Germinal center (tissue), 1 donor: ENCODE measurements at places on chromosomes 2 and 18.

DNA sequence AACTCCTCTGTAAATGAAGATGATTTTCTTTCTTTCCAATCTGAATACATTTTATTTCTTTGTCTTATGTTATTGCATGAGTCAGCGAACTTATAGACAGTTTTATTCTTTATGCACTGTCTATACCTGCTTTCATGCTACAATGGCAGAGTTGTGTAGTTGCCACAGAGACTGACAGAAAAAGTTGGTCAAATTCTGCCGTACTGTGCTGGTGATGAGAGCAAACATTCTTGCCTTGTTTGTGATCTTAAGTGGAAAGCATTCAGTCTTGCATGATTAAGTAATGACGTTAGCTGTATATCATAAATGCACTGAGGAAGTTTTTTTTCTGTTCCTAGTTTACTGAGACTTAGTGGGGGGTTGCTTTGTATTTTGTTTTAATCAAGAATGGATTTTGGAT is 32.9 kb downstream of the ZC3H15 start:
- no peak for DNase-seq

- no peak for DNase-seq
Measured at GRCh38 chr2:41954304-41955291, 93.2 kb upstream of the PKDCC start.

DNA sequence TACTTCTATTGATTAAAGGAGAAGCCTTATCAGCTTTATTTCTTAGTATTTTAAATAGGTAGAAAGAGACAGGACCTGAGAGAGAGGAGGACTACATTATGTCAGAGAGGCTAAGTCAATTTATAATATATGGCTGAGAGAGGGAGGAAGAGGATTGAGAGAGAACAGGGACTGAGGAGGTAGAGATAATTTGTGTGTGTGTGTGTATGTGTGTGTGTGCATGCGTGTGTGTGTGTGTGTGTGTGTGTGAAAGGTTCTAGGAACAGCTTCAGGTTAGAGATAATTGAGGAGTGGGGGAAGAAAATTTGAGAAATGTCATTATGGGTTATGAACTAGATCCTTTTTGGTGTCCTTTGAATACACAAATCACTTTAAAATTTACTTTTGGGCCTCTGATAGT is 15.2 kb downstream of the DOK1 start:
- DNase-seq, result no peak

- no peak for DNase-seq
Measured at GRCh38 chr2:105597806-105598803, 146.6 kb upstream of the NCK2 start.

DNA sequence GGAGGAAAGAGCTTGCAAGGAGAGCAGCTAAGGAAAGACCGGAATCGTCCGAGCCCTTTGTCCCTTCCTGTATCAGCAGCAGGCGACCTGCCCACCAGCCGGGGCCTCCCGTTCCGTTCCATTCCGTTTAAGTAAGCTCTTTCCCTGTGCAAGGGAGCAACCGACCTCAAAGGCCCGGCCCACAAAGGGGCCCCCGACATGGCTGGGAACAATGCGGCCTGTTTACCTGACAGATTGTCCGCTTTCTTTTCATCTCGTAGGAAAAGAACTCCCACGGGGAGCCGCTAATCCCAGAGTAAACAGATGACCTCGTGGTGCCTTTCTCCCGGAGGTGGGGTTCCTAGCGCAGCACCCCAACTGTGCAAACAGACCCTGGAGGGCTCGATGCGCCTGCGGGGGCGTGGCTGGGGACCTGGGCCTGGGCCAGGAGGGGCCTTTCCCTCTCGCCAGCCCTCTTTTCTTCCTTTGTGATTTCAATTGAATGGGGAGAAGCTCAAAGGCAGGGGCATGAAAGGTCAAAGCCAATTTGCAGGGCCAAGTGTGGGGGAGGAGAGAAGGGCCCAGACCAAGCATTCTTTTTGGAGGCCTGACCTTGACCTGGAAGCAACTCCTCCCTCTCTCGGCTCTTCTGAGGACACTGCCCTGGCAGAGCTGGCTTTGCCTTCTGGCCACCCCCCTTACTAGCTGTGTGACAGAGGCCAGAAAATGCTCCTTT is 120.2 kb downstream of the INHBB start:
- no peak for DNase-seq

- no peak for DNase-seq
Measured at GRCh38 chr18:76977108-76977621, 154.8 kb downstream of the ZNF236 start.

GRCh38 chr18:55777666-55778304 is 189.8 kb upstream of the TCF4 start:
- DNase-seq, result no peak

GRCh38 chr2:113083296-113083695 is 15.5 kb downstream of the IL1F10 start:
- no peak for DNase-seq

- no peak for DNase-seq
Measured at GRCh38 chr2:53969285-53969967, 1.4 kb downstream of the PSME4 start.

DNA sequence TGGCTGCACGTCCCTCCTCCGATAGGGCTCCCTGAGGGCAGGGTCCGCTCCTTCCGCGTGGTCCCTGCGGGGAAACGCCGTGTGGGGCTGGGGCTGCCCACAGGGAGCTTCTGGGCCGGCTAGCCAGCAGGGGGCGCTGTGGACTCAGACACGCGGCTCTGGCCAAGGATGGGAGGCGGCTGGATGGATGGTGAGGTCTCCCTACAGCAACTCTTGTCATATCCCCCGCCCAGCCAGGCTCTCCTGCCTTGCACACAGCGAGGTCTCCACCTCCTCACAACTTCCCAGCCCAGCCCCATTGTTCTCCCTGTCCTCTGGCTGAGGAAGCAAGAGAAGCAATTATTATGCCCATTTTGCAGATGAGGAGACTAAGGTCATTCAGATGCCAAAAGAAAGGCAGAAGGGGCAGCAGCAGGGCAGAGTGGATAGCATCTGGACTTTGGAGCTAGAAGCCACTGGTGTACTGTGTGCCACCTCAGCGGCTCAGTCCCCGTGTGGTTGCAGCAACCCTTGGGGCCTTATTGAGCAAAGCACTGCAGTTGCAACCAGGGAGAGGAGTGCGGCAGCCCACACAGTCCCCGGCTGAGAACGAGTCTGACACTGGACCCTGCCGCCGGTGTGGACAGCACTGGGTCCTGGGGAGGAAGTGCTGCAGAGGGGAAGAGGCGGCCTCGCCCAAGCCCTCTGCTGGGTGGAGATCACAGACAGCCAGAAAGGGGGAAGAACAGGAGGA is 99.0 kb downstream of the ZFP36L2 start:
- peak; percentile 86 for DNase-seq

DNA sequence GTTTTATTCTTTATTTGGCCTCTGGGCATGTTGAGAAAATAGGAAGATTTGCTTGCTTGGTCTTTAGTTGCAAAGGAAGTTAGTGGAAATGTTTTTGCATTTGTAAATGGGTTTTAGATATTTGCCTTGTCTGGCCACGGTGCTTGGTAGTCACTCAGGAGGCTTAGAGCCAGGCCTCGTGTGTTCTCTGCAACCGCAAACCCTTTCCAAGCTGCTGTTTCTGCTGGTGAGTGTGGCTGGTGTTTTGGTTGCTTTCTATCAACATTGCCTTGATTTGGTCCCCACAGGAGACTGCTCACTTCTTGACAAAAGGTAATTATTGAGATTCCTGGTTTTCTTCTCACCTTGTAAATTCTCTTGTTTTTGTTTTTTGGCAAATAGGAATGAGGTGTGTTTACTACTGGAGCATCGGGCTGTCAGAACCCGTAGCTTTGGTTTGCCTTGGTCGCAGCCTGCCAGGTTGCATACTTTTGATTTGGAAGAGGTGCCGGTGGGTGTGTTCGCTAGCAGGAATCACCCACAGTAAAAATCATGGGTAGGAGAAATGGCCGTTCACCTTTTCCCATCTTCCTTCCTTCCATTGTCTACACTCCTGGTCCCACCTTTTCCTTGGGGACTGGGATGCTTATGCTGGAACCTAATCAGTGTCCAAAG is 15.8 kb downstream of the ASAP2 start:
- DNase-seq, result no peak

- peak; percentile 82 for DNase-seq
Measured at GRCh38 chr2:230924470-230925341, at the start of gene GPR55. Gene GPR55, minus strand, starts transcription at chr2:230925242. Its CDS starts 14,280 bp downstream, at chr2:230910962.

- no peak for DNase-seq
Measured at GRCh38 chr2:20614201-20615067, 36.5 kb downstream of the HS1BP3 start.

- DNase-seq, result no peak
Measured at GRCh38 chr2:149042881-149043280, 4.4 kb downstream of the LYPD6B start.

DNA sequence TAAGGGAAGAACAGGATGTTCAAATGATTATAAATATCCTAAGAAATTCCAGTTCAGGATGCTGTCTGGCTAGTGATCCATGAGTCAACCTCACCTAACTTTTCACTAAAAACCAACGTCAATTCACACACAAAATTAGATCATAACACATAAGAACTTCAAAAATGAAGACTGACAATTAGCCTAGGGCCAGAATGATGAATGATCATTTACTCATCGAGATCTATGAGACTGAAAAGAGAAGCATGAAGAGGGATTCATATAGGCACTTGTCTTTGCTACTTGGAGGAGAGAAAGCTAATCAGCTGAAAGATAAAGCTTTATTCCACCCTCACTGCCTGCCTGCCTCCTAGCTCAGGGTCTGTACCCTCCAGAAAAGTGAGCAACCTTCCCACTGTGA is 29.8 kb downstream of the ADD2 start:
- no peak for DNase-seq

DNA sequence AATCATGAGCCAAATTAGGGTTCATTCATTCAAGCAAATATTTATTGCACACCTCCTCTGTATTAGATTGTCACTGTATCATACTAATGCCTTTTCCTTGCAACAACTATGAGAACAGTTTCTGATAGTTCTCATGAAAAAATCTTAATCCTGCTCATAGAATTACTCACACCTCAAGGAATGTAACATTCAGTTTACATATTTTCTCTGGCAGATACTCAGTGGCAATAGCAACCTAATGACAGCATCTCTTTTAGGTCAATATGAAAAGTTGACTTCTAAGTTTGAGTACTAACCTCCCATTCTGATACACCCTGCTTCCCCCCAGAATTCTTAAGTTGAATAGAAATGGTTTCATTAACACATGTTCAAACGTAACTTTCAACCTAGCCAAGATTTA is 132.0 kb downstream of the VWC2L start:
- no peak for DNase-seq

- DNase-seq, result no peak
Measured at GRCh38 chr2:181138816-181139215, 158.4 kb downstream of the UBE2E3 start.

DNA sequence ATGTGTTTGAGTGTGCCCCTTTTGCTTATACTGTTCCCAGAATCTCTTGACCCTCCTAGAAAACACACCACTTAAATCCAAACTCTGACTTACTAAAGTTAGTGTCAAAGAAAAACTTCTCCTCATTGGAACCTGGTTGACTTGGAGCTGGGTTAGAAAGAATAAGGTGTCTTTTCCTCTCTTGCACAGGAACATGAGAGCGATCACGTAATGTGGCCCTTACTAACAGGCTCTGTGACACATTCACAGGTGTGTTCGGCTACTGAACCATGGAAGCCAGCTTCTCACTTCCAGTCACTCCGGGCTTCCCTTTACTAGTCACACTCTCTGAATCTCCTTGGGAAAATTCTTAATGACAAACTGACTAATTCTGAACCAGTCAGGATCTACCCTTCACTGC is 5.4 kb upstream of the POU3F3 start:
- DNase-seq, result no peak

DNA sequence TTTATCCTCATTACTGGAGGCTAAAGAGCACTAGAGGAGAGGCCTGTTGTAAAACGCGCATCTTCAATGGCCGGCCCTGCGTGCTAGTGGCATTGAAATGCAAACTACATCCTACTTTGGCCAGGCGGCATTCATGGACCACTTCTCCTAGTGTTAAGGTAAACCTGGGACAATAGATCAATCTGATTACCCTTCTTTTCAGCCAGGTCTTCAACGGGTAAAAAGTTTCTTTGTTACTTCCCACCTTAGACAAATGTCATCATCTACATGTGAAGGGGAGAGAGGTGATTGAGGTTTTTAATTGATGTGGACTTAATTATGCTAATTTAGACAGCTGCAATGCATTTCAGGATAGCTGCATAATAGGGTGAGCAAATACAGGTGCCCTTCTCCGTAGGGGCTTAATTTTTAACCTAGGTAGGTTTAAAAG is 628.0 kb downstream of the ZEB2 start:
- DNase-seq, result no peak

DNA sequence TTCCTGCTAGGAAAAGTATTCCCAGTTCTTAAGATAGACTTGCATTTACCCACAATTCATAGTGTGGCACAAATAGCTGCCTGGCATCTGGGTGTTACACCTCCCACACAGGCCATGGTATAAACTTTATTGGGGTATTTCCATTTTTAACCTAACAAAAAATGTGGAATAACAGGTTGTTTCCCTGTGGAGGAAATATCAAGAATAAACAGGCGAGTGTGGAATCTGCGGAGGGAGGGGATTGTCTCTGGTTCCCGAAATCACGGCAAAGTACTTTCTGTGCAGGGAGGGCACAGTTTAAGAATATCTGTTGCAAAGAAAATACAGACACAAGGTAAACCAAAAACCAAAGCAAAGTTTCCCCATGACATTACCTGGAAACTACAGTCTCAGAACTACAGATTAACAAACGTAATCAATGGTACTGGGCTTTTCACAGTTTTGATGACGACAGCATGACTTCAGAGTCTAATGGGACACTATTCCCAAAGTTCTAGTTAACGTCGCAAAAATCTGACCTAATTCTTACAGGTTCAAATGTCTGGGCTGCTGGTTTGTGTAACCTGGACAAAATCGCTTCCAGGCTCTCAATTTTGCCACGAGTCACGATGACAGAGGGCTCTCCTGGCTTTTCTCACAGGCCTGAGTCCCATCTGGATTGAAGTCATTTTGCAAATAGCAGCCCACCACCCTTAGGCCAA is 1.4 kb downstream of the STARD7 start:
- DNase-seq, result no peak

DNA sequence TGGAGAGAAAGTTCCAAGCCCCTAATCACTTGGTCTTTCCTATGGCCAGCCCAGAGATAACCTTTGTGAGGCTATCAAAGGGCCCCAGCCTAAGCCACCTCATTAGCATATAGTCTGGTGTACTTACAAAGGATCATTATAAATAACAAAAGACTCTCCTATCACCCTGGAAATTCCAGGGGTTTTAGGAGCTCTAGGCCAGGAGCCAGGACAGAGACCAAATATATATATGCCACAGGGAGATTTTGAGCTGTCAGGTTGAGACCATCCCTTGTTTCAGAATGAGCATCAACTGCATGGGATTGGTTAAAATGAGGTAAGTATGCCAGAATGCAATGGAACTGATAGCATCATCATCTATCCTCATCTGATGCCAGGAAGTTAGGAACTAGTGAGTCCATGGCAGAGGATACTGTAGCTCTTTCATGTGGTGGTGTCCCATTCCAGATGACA is 32.1 kb upstream of the CHRNA1 start:
- no peak for DNase-seq
